ENCODE measurements at places on chromosomes 16 and 17.

DNA sequence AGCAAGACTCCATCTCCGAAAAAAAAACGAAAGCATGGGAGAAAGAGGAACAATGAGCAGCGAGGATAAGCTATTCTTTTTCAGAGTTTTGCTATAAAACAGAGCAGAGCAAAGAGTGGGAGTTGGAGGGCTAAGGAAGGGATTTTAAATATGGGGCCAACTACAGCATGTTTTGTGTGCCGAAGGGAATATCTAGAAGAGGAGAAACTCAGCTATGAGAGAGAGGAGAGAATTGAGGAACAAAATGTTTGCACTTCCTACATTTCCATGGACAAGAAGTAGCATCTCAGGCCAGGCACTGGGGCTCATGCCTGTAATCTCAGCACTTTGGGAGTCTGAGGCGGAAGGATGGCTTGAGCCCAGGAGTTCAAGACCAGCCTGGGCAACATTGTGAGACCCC is 13.1 kb upstream of the GRB2 start:
- peaks cover 5% of the 10 kb centered on the region for H3K27me3 ChIP-seq
- no peak overlapping the region for H3K27ac ChIP-seq
- H3K4me3 ChIP-seq: no peak overlapping the region
- DNase-seq: no peak
- H3K36me3 ChIP-seq: no peaks in the 10 kb centered on the region
- peaks cover 34% of the 10 kb centered on the region for H3K4me1 ChIP-seq

DNA sequence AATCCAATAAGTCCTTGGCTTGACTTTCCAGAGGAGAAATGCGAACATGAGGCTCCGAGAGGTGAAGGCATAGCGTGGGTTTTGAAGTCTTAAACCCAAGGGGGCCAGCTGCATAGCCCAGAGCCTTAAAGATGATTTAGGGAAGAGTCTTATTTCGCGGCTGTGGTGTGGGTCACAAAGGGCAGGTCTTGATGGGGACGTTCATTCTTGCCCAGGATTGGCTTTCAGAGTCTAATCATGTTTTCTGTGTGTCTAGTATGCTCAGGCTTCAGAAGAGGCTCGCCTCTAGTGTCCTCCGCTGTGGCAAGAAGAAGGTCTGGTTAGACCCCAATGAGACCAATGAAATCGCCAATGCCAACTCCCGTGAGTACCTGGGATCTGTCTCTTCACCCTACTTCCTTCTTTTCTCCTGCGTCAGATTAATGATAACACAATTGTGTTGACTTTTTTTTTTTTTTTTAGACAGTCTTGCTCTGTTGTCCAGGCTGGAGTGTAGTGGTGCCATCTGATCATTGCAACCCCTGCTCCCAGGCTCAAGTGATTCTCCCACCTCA is 951 bp downstream of the RPL19 start:
- peaks cover 35% of the 10 kb centered on the region for H3K36me3 ChIP-seq
- no peak for DNase-seq
- peak overlapping the region; percentile 97 for H3K27ac ChIP-seq
- H3K4me1 ChIP-seq: peaks cover 46% of the 10 kb centered on the region
- H3K4me3 ChIP-seq: peak overlapping the region; percentile 77
- no peaks in the 10 kb centered on the region for H3K27me3 ChIP-seq

DNA sequence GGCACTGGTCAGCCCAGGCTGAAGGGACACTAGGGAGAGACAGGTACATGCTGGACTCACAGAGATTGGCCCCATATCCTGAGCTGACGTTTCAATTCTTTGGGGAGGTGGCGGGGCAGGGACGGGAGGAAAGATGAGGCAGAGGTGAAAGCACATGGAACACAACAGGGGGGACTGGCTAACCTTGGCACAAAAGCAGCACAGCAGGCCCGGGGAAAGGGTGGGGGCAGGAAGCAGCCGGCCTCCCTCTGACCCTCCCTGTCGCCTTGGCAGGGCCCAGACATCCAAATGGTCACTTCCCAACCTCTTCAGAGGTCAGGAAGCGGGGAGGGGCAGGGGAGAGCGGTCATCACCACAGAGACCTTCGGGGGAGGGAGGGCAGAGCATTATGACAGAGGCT is 6.6 kb downstream of the VAT1 start:
- H3K36me3 ChIP-seq: peaks cover 31% of the 10 kb centered on the region
- H3K27me3 ChIP-seq: no peaks in the 10 kb centered on the region
- peaks cover 70% of the 10 kb centered on the region for H3K4me1 ChIP-seq
- no peak overlapping the region for H3K27ac ChIP-seq
- H3K4me3 ChIP-seq: no peak overlapping the region

- DNase-seq: no peak
- H3K27me3 ChIP-seq: peaks cover 12% of the 10 kb centered on the region
- H3K36me3 ChIP-seq: 0 out of 2 replicates have a peak, but pooled peaks cover 1% of the 10 kb centered on the region
Measured at GRCh38 chr16:969508-970385, 1.0 kb downstream of the LMF1 start.

GRCh38 chr17:38363016-38363415 is 11.4 kb downstream of the SOCS7 start:
- H3K27ac ChIP-seq: no peak overlapping the region
- no peak overlapping the region for H3K4me3 ChIP-seq
- peaks cover 21% of the 10 kb centered on the region for H3K4me1 ChIP-seq
- DNase-seq: no peak

DNA sequence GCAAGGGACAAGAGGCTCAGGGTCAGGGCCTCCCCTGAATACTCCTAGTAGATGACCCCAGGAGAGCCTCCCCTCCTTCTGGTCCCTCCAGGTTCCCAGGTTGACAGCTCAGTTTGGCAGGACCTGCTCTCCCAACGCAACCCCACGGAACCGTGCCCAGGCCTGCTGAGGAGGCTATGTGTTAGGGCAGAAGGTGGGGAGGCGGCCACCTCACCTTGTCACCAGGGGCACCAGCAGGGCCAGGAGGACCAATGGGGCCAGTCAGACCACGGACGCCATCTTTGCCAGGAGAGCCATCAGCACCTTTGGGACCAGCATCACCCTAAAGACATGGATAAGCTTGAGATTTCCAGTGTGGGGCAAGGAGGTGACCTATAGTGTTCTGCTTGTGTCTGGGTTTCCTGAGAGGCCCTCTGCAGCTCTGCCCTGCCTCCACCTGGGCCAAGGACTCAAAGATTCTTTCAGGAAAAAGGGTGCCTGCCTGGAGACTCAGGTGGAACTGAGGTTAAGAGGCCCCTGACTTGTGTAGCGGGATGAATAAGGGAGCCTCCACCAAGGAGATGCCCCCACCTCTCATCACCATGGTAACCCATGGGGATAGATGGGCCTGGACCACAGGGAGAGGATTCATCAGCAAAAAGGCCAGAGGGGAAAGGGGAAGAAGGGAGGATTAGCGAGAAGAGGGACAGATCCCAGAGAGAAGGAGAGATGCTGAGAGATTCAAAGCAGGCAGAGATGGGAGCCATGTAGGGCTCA is 10.7 kb downstream of the COL1A1 start:
- H3K27ac ChIP-seq: no peak overlapping the region
- peaks cover 100% of the 10 kb centered on the region for H3K27me3 ChIP-seq
- no peaks in the 10 kb centered on the region for H3K4me1 ChIP-seq

- no peaks in the 10 kb centered on the region for H3K4me1 ChIP-seq
- H3K4me3 ChIP-seq: no peak overlapping the region
- no peak for DNase-seq
- peaks cover 80% of the 10 kb centered on the region for H3K36me3 ChIP-seq
- H3K27me3 ChIP-seq: no peaks in the 10 kb centered on the region
Measured at GRCh38 chr17:77200711-77201110, 59.9 kb downstream of the SEC14L1 start.

DNA sequence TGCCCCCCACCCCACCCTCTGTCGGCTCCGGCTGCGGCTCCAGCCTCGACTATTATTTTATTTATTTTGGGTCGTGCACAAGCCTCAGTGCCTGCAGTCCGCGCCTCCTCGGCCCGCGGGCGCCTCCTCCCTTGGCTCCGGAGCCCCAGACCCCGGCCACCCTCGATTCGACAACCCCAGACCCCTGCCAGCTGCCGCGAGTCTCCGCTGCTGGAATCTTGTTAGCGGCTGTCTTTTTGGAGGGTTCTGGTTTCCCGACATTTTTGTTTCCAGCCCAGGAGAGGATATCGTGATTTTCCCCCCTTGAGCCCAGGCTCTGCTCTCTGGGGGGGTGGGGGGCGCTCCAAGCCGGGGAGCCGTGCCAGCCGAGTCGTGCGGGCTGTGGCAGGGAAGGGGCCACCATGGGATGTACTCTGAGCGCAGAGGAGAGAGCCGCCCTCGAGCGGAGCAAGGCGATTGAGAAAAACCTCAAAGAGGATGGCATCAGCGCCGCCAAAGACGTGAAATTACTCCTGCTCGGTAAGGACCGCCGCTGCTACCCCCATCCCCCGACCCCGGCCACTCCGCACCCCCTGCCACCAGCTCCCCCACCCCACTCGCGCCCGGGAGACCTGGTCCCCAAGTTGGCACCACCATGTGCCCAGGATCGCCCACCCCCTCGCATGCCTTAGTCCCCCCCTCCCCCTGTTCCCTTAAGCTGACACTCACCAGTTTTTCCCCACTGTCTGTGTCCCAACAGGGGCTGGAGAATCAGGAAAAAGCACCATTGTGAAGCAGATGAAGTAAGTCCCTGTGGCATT is 746 bp downstream of the GNAO1 start:
- H3K4me3 ChIP-seq: peak overlapping the region; percentile 70
- no peak overlapping the region for H3K27ac ChIP-seq
- H3K36me3 ChIP-seq: no peaks in the 10 kb centered on the region
- peaks cover 16% of the 10 kb centered on the region for H3K27me3 ChIP-seq

DNA sequence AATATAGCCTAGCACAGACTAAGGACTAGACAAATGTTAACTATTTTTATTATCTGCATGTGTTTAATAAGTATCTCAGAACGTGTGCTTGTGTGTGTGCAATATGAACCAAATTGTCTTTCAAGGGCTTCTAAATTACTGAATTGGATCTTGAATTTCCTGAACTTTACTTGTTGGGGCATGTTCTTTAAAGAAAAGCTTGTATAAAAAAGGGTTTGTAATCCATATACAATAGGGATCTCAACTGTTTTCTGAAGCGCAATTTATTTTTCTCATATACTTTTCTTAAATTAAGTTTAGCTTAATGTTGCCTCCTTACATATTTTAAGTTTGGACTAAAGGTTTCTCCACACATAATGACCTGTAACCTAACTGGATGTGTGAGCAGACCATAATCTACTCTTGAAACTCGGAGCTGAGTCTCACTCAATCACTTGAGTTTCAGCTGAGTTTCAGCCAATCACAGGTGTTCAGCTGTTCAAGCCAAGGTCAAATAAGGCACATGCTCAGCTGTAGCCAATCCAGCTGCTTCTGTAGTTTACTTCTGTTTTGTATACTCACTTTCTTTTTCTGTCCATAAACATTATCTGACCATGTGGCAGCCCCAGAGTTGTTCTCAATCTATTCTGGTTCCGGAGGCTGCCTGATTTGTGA is 72.3 kb downstream of the CDK5R1 start:
- H3K36me3 ChIP-seq: no peaks in the 10 kb centered on the region
- H3K27ac ChIP-seq: no peak overlapping the region
- DNase-seq: no peak
- H3K4me1 ChIP-seq: no peaks in the 10 kb centered on the region

DNA sequence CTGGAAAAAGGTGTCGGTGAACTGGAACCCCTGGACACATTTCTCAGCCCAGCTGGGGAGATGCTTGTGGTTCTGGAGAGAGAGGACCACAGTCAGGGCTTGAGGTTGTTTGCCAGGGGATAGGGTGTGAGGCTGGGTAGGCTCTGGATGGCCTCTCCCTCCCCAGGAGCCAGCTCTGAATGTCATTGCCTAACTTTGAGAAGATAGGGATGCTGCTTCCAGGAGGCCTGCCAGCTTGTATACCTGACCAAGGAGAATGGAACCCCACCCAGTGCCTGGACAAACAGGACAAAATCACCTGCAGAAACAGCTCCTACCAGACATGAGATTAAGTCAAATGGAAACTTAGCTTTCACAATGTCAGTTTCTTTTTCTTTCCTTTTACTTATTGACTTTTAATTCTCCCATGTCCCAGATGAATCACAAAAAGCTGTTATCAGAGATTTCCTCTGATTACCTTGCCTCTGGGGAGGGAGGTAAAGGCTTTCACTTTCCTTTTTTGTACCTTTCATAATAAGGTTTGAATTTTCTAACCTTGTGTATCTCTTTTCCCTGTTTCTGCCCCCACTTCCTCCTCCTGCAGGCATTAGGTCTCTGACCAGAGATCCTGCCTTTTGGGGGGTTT is 29.8 kb upstream of the PLLP start:
- peaks cover 23% of the 10 kb centered on the region for H3K4me1 ChIP-seq
- peaks cover 10% of the 10 kb centered on the region for H3K27me3 ChIP-seq
- DNase-seq: no peak
- no peak overlapping the region for H3K4me3 ChIP-seq
- H3K36me3 ChIP-seq: no peaks in the 10 kb centered on the region

DNA sequence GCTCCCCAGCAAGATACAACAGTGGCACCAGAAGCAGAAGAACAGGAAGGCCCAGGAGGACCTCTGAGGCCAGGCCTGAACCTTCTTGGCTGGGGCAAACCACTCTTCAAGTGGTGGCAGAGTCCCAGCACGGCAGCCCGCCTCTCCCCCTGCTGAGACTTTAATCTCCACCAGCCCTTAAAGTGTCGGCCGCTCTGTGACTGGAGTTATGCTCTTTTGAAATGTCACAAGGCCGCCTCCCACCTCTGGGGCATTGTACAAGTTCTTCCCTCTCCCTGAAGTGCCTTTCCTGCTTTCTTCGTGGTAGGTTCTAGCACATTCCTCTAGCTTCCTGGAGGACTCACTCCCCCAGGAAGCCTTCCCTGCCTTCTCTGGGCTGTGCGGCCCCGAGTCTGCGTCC is 11.9 kb downstream of the CES3 start:
- no peak overlapping the region for H3K4me3 ChIP-seq
- H3K4me1 ChIP-seq: peaks cover 44% of the 10 kb centered on the region
- H3K27ac ChIP-seq: no peak overlapping the region
- no peak for DNase-seq
- H3K36me3 ChIP-seq: no peaks in the 10 kb centered on the region
- H3K27me3 ChIP-seq: 0 out of 3 replicates have a peak, but pooled peaks cover 4% of the 10 kb centered on the region

DNA sequence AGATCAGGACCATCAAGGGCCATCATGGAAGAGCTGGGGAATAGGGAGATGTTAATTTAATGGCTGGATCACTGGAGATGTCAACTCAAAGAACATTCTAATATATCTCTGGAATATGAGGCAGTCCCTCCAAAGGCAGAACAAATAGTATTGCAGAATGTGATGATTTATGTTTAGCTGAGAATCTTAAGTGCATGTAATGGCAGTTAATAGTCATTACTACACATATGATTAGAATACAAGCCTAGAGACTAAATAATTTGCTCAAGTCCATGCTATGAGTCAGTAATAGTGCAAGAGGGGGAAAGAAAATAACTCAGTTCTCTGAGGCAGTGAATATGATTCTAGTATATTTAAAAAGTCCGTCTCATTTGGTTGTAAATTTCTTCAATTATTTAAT is 32.3 kb downstream of the SNTB2 start:
- DNase-seq: no peak
- H3K27ac ChIP-seq: no peak overlapping the region
- H3K36me3 ChIP-seq: no peaks in the 10 kb centered on the region
- H3K4me1 ChIP-seq: peaks cover 45% of the 10 kb centered on the region
- H3K27me3 ChIP-seq: no peaks in the 10 kb centered on the region

DNA sequence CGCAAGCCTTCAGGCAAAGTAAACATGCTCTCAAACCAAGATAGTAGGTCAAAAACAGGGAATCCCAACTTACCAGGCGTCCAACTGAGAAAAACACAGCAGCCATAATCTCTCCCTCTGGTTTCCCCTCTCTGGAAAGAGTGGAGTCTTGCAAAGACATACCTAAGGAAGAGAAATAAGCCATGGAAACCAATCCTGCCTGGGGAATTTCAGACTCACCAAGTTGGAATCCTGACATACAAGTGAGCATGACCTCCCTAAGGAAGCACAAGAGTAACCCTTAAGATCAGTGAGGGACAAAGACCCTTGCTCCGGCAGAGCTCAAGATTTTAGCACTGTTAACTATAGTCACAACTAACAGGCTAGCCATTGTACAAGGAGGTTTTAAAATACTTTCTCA is 4.1 kb downstream of the ZNF624 start:
- no peaks in the 10 kb centered on the region for H3K27me3 ChIP-seq
- H3K36me3 ChIP-seq: no peaks in the 10 kb centered on the region
- peaks cover 11% of the 10 kb centered on the region for H3K4me1 ChIP-seq
- H3K27ac ChIP-seq: no peak overlapping the region
